ENCODE measurements at places on chromosomes 12 and 14.

DNA sequence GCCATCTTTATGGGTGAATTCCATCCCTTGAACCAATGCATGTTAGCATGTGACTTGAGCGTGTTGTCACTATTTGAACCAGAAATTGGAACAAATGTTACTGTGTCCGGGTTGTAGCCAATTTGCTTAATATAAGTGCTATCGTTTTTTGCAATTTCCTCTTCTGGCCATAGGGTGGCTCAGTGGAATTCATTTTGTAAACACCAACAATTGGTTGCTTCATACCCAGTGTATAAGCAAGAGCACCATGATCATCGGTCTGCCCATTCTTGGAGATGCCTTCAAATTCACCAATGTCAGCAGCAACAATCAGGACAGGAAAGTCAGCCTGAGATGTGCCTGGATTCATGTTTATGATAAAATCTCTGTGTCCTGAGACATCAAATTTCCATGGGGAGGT lies 5.0 kb upstream of the NEDD1 start:
- no peak for DNase-seq

GRCh38 chr14:61365667-61366212 lies 44.4 kb downstream of the PRKCH start:
- no peak for DNase-seq

DNA sequence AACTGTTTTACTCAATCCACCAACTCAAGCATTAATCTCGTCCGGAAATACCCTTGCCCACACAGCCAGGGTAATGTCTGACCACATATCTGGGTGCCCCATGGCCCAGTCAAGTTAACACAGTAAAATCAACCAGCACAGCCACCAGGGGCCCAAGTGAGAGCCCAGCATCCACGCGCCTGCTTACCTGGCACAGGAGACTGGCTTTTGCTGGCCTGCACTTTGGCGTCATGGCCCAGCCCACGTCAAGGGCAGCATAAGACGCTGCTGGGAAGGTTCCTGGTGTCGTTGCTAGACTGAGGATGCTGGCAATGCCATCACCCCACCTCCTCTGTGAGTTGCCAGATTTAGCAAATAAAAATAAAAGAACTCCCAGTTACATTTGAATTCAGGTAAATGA lies 53.6 kb upstream of the BCL11B start:
- no peak for DNase-seq

- no peak for DNase-seq
Observed at GRCh38 chr12:47302111-47302671, 222.4 kb upstream of the AMIGO2 start.

GRCh38 chr14:93263416-93263815 lies 56.4 kb downstream of the UBR7 start:
- DNase-seq: no peak

DNA sequence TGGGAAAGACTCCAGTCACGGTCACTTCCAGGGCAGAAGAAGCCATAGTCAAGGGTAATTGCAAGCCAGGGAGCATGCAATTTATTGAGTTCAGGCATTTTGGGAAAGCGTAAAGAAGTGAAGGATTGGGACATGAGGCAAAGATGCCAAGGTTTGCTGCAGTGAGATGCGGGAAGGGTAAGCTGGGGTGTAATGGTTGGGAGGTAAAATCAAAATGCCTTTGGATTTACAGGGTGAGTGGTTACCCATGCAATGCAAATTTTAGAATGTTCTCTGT lies 167.5 kb downstream of the BRMS1L start:
- no peak for DNase-seq

DNA sequence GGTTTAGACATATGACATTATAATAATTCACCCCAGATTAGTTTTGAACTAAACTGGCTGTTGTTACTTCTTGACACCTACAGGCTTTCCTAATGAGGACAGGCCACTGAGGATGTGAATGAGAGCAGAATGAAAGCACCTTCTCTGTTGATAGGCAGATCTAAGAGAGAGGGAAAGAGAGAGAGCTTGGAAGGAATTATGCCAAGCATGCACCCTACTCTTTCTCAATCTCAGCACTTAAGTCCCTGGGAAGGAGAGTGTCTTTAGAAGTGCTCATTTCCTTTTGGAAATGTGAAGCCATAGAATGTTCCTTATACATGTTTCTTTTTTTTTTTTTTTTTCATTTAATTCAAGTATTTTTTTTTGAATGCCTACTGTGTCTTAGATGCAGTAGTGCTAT lies 49.0 kb downstream of the TBC1D15 start:
- DNase-seq: no peak

GRCh38 chr12:43425361-43425760 lies 126.6 kb downstream of the ADAMTS20 start:
- no peak for DNase-seq

DNA sequence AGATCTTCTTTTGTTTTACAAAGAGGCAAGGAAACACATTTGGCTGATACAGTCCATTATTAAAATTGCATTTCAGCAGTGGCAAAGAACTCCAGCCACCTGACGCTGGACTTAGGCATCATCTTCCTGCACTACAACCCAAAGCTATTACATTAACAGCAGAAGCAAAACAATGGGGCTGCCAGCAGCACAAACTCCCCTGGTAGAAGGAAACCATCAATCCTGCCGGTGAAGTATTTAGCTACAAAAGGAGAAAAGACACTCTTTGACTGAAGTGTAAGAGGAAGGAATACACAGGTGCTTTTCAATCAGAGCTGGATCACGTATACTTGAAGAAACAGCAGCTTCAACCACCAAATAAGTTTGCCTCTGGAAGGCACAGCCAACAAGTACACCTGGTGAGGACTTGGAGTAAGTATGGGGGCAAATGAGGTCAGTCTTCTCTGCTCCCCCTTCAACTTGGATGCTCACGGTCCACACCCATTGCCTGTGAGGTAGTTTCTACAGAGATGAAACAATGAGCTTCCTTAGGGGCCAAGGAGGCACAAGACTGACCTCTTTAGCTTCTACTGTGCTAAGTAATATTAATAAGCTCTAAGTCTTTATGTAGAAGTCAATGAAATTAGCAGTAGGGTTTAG lies 125.9 kb upstream of the FOXN3 start:
- no peak for DNase-seq

GRCh38 chr12:130768120-130768519 lies 52.0 kb upstream of the RIMBP2 start:
- DNase-seq: no peak

DNA sequence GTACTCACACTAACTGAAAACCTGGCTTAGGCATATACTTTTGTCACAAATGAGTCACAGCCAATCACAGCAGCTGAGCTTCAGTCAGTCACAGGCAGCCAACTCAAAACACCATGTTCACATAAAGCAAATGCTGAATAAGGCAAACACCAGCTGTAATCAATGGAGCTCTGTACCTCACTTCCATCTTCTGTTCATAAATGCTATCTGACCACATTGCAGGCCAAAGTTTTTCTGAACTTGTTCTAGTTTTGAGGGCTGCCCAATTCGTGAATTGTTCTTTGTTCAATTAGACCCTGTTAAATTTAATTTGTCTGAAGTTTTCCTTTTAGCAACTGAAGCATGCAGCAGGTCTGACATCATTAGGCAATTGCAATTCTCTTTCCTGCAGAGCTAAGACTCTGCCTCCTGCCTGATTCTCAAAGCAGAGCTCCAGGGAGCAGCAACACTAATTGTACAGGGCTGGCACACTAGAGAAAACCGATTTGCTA lies 129.9 kb downstream of the WIF1 start:
- no peak for DNase-seq

DNA sequence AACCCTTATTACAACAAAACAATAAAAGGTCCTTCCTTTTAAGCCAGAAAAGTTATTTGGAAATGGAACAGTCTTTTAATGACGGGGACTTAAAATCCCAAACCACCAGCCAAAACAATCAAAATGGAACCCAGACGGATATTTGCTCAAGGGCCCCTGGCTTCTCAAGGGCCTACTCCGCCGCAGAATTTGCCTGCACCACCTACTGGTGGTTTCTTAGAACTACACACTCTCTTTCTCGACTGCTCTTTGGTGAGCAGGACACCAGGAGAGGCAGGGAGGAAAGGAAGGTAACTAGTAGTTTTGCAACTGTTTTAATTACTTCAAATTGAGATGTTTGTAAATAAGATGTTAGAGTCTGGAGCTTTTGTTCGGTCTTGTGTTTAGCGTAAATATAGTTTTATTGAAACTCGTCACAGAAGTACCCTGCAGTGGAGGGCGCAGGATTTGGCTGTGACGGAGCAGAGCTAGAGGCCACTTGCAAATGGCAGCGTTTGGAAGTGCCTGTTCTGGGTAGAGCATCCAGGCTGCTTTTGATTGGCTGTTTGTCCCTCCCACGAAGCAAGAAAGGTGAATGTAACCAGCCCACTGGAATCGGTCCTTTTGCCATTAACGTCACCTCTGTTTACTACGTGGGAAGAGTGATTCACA lies 238.5 kb downstream of the CACNA1C start:
- peak; percentile 20 for DNase-seq

GRCh38 chr14:83170165-83170564 lies 1636.5 kb upstream of the SEL1L start:
- no peak for DNase-seq

GRCh38 chr12:22480016-22480415 lies 64.3 kb downstream of the C2CD5 start:
- DNase-seq: no peak

DNA sequence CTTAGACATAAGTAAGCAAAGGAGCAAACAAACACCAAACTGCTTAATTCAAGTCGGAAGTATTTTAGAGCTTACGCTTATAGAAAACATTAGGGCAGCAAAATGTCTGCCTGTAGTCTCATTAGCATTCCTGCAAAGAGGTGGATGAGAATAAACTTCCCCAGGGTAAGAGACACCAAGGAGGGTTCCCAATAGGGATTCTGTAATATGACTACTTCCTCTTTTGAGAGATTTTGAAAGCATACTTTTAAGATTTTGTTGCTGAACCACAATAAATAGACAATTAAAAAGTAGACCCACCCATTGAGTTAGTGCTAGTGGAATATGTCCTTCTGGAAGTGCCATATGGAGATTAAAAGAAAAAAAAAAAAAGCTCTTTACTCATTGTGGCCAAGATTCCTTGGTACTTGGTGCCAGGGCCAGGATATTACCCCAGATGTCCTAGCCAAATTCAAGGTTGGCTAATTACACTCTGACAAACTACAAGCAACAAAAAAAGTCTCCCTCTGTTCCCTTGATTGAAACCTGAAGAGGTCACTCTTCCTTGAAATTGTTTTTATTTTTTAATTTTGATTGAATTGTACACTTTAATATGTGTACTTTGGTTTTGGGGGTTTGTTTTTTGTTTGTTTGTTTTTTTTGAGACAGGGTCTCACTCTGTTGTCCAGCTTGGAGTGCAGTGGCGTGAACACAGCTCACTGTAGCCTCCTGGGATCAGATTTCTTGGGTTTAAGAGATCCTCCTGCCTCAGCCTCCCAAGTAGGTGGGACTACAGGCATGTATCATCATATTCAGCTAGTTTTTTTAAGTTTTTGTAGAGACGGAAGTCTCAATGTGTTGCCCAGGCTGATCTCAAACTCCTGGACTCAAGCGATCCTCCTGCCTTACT lies 8.7 kb downstream of the CLIP1 start:
- no peak for DNase-seq

GRCh38 chr12:128052331-128052730 lies 214.6 kb upstream of the TMEM132C start:
- no peak for DNase-seq

- DNase-seq: no peak
Observed at GRCh38 chr14:55136885-55137786, 8.1 kb downstream of the LGALS3 start.

DNA sequence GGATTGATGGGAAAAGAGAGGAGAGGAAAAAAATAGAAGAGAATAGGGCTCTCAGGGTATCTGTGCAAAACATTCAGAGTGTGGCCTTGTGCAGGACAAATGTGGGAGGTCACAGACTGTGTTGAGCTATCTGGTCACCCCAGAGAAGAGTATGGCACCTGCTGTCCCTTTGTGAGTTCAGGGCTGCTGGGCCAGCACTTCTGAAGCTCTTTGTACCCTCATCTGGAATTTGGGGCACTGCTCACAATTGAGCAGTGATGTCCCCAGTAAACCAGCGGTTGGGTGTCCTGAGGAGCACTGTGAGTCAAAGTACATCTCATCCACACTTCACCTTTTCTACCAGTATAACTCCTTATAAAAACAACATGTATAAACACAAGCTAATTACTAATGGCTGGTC lies 2.6 kb upstream of the KRT81 start:
- DNase-seq: no peak

GRCh38 chr14:33792009-33792719 lies 158.7 kb downstream of the EGLN3 start:
- no peak for DNase-seq
